ENCODE measurements at places on chromosomes 1 and 21. TPM values are rescaled to one million over a fixed set of nuclear protein-coding genes. Genes with fewer than 3 reads are reported as not detected.

IGFN1 gene
- total RNA-seq: not detected

GNG4 gene
- 0.93 TPM for total RNA-seq

ST6GALNAC5 gene
- total RNA-seq: 3.2 TPM

OR2T29 gene
- total RNA-seq: not detected

ZBTB8B gene
- not detected for total RNA-seq
